ENCODE measurements at places on chromosomes 1 and 21.

DNA sequence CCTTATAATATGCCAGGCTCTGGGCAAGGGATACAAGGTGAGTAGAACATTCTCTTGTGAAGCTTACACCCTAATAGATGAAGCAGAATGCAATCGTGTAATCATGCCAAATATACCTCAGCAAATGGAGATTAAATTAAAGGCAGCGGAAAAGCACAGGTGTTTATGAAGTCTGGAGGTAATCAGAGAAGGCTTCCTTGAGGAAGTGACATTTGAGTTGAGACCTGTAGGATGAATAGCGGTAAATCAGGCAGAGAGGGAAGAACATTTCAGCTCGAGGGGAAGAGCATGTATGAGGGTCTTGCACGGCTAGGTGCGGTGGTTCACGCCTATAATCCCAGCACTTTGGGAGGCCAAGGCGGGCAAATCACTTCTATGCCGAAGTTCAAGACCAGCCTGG is 13.5 kb downstream of the E2F2 start:
- DNase-seq, result no peak

GRCh38 chr1:218368686-218369085 is 23.6 kb downstream of the TGFB2 start:
- no peak for DNase-seq

GRCh38 chr1:4133297-4133938 is 233.3 kb upstream of the C1orf174 start:
- DNase-seq, result no peak

- DNase-seq, result no peak
Observed at GRCh38 chr1:205044741-205045140, 1.7 kb downstream of the CNTN2 start.

- peak; percentile 47 for DNase-seq
Observed at GRCh38 chr1:67052741-67053534, 1.0 kb downstream of the SLC35D1 start.

- no peak for DNase-seq
Observed at GRCh38 chr1:19786988-19787423, 12.7 kb downstream of the TMCO4 start.

GRCh38 chr1:168897249-168897648 is 168.2 kb upstream of the DPT start:
- no peak for DNase-seq

GRCh38 chr1:199591468-199591867 is 436.0 kb upstream of the NR5A2 start:
- no peak for DNase-seq

GRCh38 chr1:115222616-115223402 is 115.2 kb downstream of the NGF start:
- DNase-seq, result no peak

DNA sequence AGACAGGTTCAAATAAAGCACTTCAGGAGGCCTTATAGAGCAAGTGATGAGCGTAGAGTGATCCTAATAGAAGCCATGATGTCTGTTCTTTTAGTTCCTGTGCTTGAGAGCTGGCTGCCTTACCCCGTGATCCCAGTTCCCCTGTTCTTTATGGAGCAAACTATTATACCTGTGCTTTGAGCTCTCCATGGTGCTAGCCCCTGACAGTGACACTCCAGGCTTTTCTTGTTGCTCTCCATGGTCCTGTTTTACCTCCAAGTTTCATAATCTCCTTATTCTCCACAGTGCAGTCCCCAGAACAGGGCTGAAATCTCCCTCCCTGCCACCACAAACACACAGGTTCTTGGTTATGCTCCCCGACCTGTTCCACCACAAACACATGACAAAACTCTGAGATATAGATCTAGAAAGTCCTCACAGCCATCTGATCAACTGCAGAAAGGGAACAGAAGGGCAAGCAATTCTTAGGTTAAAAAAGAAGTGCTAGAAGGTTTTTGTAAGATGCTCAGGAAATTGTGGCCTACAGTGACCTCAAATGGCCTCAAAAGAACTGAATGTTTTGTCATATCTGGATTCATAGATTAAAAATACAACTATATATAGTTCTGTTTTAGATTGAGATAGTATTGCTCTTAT is 6.0 kb downstream of the CADM3 start:
- DNase-seq, result peak; percentile 81

All from common myeloid progenitor, CD34-positive (primary cell).